ENCODE measurements at places on chromosomes 4 and X.

- no peak for DNase-seq
These were observed 26.2 kb upstream of the TMPRSS11D start for GRCh38 chr4:67909905-67910584.

DNA sequence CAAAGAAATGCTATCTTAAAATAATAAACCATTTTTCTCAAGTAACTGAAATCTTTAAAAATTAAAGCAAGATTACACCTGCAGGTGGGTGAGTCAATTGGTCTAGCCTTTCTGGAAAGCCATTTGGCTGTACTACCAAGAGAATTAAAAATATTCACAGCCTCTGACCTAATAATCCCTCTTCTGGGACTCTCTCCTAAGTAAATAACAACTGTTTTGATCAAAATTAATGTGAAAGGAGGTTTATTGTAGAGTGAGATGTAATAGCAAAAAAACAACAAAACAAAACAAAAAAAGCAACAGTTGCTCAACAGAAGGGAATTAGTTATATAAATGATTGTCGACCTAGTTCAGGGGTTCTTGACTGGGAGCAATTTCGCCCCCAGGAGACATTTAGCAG is 89.0 kb downstream of the GEMIN8 start:
- no peak for DNase-seq

DNA sequence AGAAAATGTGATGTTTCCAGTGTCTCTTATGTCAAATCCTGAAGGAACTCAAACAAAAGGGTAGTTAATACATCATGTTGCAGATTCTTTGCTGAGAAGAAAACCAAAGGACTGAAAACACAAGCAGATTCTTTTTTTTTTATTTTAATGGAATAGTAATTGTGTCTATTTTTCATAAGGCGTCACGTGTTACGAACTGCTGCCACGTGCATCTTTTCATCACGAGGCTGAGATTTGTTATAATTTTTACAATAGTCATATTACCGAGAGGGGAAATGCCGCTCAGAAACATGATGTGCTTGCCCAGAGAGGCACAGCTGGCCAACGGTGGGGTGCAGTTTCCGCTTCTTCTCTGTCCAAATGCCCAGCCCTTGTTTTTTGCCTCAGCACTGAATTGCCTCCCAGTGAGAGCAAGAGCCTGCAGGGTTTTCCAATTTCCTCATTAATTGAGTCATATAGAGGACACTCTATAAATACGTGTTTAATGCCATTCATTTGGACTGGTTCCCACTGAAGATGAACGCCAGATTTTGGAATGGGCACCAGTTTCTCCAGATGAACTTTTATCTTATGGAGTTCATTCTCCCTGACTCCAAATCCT is 225.3 kb downstream of the STK32B start:
- DNase-seq, result no peak

GRCh38 chr4:123218981-123219380 is 177.6 kb upstream of the SPRY1 start:
- no peak for DNase-seq

- no peak for DNase-seq
These were observed 718.9 kb downstream of the ADGRL3 start for GRCh38 chr4:61918987-61919386.

- DNase-seq, result no peak
These were observed 116.7 kb downstream of the HMX1 start for GRCh38 chr4:8754634-8755589.

DNA sequence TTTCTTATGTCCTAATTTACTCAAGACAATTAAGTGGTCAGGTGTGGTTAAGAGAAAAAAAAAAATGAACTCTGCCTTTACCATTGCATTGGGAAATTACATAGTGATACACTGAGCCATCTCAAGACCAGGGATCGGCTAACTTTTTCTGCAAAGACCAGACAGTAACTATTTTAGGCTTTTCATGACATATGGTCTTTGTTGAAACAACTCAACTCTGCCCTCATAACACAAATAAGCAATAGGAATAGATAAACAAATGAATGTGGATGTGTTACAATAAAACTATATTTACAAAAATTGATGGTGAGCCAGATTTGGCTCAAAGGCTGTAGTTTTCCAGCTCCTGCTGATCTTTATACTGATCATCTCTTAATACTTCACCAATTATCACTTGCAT is 632.6 kb upstream of the INTU start:
- DNase-seq, result no peak

GRCh38 chr4:158835226-158836001 is 66.6 kb downstream of the FNIP2 start:
- DNase-seq, result no peak

- DNase-seq, result no peak
These were observed 18.1 kb downstream of the CHIC1 start for GRCh38 chrX:73581002-73581628.

GRCh38 chr4:111854494-111855087 is 290.7 kb upstream of the FAM241A start:
- no peak for DNase-seq

DNA sequence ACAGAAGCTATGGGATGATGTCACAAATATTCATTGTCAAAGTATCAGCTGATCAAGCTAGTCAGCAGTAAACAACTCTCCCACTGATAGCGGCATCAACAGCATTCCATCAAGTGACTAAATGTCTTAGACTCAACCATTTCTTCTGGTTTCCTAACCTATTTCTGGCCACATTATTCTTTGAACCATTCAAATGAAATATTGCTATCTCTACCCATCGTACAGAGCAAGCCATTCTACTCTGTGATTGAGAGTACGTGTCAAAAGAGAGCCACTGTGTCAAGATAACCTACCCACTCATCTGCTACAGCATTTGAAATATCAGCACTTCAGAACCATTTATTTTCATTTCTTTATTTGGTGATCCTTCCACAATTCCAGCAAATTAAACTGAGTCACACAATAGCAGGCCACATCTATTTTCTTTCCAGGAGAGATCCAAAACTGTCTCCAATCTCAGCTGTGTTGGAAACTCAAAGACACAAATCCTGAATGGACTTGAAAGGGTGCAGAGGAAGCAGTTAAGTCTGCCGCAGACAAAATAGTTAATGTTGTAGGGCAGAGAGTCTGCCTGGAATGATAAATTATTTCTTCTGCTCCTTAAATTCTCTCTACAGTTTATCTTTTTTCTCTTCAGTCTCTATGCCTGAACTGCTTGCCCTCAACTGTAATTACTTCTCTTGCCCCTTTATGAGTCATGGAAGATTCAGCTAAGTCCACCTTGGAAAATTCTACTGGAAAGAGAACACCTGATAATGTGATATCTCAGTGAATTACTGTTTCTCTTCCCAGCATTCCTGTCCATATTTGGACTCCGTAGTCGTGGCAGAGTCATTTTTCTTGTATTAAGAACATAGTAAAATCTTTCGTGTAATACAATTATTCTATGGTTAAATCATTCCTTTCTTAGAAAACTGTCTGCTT is 364.8 kb downstream of the PDGFC start:
- DNase-seq, result no peak

DNA sequence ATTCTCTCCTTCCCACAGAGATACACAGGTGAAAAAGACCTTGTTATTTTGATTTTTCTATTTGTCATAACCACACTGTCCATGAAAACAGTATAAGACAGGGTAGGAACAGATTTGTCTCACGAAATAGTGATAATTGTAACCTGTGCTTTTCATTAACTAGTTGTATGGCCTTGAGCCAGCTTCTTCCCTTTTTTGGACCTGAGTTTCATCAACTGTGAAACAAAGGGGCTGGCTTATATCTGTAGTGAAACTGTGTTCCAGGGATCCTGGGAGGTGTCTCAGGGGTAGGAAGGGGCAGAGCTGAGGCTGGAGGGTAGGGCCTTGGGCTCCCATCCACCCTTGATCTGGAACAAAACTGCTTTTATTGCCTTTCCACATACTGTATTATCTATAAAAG is 50.9 kb downstream of the MED28 start:
- no peak for DNase-seq
